ENCODE measurements at places on chromosomes 16 and 17.

GRCh38 chr16:28067604-28068379 lies 4.3 kb upstream of the GSG1L start:
- peak; percentile 79 for DNase-seq

DNA sequence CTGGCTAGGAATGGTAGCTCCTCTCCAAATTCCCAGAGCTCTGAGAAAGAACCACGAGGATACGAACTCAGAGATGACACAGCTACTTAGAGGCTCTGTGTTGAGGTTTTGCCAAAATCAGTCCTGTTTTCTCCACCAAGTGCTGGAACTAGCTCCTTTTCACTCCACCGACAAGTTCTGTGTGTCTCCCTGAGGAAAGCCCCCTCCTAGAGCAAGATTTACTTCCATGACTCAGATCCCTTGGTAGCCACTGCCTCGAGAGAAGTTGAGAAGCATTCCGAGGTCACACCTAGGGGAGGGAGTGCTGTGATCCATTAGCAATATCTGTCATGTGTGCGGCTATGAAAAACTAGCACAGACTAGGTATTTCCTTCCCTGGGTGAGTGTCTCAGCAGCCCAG lies 30.6 kb downstream of the IL21R start:
- DNase-seq = peak; percentile 94

DNA sequence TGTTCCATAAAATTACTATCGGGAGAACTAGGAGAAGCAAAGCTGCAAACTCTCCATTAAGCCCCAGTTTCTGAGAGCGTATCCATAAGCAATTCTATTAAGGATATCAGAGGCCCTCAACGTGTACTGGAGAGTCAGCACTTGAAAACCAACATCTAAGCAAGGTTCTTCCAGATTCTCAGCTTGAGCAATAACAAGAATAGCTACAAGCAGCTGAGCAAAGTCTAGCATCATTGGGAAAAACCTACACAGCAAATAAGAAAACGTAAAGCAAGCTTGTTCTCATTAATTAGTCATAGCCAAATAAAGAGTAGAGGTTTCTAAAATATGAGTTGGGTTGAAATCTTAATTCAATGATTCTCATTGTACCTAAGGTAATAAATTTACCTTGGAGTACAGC lies 26.9 kb upstream of the COX10 start:
- DNase-seq = no peak

GRCh38 chr17:38357486-38358123 lies 6.0 kb downstream of the SOCS7 start:
- DNase-seq = no peak

DNA sequence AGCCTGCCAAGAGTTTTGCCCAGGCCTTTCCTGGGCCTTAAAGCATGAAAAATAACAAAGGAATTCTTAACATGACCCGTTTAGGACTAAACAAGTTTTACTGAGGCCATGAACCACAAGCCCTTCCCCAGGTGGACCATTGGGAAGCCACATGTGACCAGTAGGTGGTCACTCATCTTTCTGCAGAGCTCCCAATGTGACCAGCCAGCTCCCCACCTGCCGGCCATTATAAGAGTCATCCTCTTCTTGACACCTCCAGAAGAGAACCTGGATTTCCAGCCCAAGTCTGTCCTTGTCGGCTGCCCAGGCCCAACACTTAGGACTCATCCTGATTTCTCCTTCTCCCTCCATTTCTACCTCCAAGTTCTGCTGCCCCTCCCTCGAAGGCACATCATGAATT lies 91.7 kb upstream of the DNAH17 start:
- DNase-seq = no peak

DNA sequence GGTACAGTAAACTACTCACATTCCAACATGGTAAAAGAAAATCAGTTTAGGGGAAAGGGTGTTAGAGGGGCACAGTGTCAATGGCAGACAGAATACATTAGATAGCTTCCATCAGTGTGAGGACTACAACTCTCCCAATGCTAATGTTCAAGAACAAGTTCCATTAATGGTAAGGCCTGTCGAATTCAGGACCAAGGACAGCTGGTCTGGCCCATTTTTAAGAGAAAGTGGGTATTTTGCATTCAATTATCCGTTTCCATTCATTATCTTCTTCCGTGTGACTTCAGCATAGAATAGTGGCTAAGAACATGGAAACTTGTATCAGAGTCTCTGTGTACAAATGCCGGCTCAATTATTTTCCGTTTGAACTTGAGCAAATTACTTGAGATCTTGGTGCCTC lies 98.4 kb downstream of the XYLT1 start:
- DNase-seq = no peak

GRCh38 chr17:64765191-64765889 lies 103.2 kb upstream of the SMURF2 start:
- DNase-seq = no peak

- no peak for DNase-seq
These were observed 379.4 kb upstream of the TNRC6C start for GRCh38 chr17:77579131-77579530.

GRCh38 chr16:66553223-66553622 lies 847 bp downstream of the CKLF start:
- no peak for DNase-seq

DNA sequence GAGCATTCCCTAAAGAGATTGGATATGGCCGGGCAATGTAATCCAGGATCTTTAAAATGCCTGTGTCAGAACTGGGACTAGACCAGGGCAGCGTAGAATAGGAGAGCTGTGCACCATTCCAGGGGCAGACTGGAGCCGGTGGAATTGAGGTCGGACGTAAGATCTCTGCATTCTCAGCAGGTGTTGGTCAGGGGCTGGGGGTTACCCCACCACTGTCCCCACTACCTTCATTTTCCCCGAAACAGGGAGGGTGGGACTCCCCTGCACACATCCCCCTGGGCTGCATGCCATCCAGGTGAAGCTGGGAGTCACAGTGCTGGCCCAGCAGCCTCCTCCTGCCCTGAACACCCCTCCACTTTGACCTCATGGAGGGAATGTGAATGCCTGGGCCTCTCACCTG lies 17.8 kb downstream of the OSBPL7 start:
- no peak for DNase-seq

DNA sequence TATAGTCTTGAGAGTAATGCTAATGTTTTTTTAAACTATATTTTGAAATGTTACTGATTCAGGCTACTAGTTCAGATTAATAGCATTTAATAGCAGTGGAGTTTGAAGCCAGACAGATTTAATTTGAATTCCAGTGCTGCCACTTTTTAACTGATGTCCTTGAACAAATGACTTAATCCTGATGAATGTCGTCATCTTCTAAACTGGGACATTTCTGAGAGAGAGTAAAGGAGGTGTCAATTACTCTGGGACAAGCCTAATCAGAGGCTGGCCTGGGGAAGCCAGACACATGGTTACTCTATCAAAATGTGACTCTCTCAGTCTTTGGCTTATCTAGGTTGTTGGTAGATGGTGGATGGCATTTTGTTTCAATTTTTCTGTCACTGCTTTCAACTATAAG lies 246.7 kb downstream of the HS3ST3A1 start:
- no peak for DNase-seq

DNA sequence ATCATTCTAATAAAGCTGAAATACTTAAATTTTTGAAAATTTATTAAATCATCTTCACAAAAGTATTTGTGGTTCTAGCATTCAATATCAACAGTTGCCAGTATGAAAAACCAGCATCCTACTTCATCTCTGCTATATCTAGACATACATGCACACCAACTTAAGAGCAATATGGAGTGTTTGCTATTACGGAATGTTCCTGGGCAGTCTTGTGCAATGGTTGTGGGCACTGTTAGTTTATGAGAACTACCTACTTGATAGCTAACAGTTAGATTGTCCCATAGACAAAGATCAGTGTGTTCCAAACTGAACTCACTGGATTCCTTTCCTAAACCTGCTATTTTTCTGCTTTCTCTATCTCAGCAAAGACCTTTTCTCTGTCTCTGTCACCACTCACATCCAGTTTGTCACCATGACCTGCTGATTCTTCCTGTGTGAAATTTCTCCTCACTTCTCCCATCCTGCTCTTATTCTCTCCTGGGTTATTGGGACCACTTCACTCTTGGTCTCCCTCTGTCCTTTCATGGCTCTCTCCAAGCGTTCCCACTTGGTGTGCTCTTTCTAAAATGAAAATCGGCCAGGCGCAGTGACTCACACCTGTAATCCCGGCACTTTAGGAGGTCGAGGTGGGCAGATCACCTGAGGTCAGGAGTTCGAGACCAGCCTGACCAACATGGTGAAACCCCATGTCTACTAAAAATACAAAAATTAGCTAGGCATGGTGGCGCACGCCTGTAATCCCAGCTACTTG lies 27.7 kb downstream of the CNTROB start:
- DNase-seq = no peak

DNA sequence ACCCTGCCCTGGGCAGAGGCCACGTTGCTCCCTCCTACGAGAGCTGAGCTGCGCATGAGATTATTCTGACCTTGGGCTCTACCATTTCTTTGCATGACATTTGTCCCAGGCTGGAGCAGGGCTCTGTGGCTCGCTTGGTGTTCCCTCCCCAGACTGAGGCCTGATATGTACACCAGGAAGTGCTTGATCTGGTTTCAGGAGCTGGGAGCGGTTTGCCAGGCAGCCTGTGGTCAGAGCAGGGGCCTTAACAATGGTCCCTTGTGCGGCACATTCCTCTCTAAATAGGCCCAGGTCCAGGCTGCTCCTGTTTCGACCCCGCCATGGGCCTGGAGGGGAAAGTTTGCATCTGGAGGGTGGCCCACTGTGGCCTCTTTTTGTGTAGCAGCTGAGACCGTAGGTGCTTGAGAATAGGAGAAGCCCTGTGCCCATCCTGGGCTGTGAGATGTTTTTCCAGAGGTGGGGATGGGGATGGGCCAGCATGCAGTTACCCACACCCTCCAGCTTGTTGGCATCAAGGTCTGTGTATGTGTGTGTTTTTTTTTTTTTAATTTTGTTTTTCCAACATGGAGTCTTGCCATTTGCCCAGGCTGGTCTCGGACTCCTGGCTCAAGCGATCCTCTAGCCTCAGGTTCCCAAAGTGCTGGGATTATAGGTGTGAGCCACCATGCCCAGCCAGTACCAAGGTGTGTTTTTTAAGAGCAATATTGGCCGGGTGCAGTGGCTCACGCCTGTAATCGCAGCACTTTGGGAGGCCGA lies 253.9 kb downstream of the SEC14L1 start:
- no peak for DNase-seq

DNA sequence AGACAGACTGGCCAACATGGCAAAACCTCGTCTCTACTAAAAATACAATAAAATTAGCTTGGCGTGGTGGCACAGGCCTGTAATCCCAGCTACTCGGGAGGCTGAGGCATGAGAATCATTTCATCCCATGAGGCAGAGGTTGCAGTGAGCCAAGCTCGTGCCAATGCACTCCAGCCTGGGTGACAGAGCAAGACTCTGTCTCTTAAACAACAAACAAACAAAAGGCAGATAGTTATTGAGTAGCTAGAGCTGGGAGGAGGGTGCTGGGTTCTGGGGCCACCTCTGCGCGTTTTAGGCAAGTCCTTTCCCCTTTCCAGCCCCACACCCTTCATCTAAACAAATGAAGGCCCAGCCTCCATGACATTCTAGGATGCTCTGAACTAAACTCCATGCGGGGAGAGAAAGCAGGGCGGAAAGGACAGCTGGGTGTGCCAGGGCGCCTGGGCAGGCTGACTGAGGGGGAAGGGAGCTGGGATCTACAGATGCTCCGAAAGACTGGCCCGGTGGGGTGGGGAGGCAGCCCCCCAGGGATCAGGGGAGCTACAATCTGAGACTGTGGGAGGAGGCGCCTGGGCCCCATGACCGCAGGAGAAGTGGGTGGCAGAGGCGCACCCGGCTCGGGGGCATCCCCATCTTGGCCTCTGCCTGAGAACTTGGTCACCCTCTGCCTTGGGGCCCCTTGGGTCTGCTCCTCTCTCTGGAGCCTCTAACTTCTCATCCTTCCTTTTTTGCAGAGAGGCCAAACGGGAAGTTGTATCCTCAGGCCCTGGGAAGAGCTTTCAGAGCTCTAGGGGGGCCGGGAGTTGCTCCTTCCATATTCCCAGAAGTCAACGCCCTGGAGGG lies 910 bp downstream of the ITGAL start:
- no peak for DNase-seq

DNA sequence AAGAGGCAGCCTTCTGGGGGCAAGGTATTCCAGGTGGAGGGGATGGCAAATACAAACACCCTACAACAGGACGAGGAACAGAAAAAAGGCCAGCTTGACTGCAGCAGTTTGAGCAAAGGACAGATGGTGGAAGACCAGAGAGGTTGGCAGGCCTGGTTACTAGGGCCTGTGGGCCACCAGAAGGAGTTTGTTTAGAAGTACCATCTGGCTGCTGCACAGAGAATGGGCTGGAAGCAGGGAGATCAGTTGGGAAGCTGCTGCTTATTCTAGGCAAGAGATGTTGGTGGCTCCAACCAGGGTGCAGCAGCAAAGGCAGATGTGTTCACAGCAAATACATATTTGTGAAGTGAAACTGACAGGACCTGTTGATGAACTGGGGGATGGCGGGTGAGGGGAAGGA lies 2.9 kb upstream of the YPEL2 start:
- no peak for DNase-seq

DNA sequence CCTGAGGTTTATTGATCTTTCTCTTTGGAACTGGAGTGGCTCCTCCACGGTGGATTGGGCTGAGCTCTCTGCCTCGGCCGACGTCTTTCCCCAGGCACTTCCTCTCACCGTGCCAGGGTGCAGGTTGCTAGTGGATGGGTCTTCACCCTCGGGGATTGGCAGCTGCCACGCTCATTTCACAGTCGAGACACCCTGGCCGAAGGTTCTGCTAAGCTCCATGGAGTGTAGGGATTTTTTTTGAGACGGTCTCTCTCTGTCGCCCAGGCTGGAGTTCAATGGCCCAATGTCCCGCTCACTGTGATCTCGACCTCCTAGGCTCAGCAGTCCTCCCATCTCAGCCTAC lies 280.8 kb downstream of the SEC14L1 start:
- no peak for DNase-seq

DNA sequence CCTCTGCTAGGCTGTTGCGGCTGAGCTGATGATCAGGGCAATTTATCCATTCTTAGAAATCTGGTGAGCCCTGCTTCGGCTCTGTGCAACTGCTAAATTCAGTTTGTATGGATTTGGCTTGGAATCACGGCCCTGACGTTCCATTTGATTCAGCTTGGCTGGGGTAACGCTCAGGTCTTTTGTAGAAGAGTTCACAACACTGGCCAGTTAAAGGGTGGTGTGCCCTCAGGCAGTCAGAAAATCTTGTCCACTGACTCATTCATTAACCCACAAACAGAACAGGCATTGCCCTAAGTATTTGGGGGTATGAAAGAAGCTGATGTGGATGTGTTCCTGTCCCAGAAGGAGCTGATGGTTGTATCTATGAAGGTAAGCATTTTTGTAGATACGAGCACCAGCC lies 53.9 kb downstream of the GNAO1 start:
- no peak for DNase-seq

- no peak for DNase-seq
These were observed 103.8 kb upstream of the CRHR1 start for GRCh38 chr17:45680360-45680759.

GRCh38 chr17:11641521-11642275 lies 43.4 kb downstream of the DNAH9 start:
- DNase-seq = no peak

- DNase-seq = peak; percentile 55
These were observed 19.3 kb downstream of the KNOP1 start for GRCh38 chr16:19698480-19699465.

Data from fibroblast of upper back skin (primary cell).